ENCODE measurements at places on chromosomes 6 and 20.

- no peak for DNase-seq
Measured at GRCh38 chr20:49630396-49630951, 62.5 kb upstream of the PTGIS start.

DNA sequence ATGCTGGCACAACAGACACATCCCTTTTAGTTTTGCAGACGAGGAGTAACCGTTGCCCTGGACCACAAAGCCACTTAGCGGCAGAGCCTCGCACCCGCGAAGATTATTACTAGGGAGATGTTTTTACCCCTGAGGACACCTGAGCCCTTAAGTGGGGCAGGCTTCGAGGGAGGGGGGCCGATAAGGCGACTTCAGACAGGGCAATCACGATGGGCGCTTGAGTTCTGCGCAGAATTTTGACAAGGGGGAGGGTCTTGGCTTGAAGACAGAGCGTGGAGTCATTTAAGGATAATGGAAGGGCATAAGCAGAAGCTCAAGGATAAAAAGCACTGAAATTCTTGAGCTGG is 650 bp upstream of the TTK start:
- DNase-seq, result no peak

DNA sequence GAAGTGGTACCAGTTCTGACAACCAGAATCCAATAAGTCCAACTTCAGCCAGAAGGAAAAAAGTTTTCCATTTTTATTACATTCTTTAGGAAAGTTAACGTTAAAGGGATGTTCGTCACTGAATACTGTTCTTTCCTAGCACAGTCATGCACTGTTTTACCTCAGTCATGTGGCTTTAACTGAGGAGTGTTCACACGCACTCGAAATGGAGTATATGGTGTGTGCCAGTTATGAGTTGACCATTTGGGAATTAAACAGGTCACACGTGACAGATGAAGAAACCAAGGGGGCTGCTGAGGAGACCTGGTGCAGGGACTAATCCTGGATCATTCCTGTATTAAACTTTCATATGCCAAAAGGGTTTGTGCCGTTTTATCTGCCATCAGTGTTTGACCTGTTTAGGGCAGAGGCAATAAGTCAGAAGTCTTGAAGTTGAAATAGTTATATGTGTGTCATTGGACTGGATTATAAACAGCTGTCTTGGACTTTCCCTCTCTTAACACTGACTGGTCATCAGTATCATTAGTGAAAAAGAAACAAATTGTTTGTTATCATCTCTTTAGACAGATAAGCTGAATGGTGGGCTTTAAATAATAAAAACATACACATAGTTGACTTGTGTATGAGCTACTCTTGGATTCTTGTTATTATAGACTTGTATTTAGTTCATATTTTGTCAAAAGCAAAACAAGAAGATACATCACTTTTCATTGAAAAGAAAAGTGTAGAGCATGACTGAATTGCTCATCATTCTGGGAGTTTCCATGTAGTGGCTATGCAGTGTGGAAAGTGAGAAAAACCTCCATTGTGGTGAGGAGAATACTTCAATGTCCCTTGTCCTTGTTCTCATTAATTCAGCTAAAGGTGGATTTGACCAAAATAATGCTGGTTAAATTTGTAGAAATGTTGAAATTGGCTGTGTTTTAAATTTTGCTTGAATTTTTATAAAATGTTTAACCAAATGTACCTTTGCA is 123.5 kb upstream of the SAMD5 start:
- DNase-seq, result no peak

- no peak for DNase-seq
Measured at GRCh38 chr6:81741689-81742088, 10.8 kb downstream of the TENT5A start.

DNA sequence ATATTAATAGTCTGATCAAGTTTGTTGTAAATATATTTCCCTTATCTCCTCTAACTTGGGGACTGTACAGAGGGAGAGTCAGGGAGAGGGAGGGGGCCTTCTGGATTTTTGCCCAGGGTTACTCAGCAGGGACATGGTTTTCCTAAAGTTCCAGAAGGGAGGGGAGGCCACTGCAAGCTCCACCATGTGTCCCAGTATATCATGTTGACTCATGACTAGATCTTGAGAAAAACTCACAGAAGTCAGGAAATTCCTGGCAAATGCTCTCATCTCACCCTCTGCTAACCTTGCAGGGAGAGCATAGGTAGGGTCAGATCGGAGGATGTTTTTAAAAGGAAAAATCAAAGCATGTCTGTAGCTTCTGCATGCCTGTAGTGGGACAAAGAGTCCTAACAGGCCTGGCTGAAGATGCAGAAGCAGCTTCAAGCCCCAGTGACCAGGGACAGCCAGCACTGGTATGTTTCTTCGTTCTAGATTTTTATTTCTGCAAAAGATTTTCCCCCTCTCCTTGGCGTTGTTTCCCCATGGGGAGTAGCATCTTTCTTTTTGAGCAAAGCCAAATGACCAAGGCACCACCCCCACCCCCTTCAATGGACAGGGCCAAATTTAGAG is 272.9 kb upstream of the SUPT3H start:
- peak; percentile 98 for DNase-seq

DNA sequence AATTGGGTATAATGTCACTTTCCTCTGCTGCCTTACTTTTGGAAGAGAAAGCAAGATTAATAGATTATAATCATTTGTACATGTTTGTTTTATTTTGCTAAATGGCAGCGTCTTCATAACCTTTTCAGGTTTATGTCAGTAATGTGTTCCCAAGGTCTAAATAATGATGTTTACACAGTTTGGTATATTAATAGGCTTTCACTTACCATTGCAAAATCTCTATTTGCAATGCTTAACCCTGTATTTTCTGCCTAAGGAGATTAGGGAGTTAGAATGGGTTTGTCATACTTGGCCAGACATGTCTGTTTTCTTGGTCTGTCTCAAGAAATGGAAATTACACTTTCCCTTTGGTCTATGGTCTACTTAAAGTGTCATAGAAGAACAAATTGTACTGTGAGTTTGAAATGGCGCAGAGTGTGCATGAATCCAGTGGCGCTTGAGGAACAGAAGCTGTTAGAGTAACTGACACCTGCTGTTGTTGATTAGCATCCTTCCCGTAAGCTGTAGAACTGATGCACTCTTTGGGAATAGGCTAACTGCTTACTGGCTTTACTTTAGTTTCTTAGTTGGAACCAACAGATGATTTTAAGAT is 261.1 kb downstream of the SAMD5 start:
- DNase-seq, result no peak

DNA sequence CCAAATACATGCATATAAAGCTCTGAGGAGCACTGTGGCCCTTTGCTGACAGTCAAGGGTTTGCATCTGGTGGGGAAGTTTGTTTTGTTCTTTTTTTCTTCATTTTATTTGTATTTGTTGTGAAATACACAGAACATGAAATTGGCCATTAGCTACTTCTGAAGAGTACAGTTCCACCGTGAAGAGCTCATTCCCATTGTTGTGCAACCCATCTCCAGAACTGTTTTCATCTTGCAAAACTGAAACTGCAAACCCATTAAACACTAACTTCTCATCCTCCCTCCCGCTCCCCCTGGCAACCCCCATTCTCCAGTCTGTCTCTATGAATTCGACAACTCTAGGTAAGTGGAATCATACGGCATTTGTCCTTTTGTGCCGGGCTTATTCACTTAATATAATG is 231.3 kb downstream of the TFAP2C start:
- DNase-seq, result no peak

DNA sequence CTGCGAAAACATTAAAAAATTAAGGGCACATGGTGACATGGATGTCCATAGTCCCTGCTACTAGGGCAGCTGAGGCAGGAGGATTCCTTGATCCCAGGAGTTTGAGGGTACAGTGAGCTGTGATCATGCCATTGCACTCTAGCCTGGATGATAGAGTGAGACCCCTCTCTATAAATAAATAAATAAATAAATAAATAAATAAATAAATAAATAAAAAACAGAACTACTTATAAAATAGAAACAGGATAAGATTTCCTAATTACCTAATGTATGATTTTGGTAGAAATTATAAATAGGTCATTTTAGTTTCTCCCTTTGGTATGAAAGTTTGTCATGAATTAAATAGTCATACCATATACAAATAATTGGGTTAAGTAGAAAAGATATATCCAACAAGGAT is 916.2 kb downstream of the GRIK2 start:
- DNase-seq, result no peak

- DNase-seq, result no peak
Measured at GRCh38 chr20:37475252-37475651, 45.8 kb upstream of the NNAT start.

DNA sequence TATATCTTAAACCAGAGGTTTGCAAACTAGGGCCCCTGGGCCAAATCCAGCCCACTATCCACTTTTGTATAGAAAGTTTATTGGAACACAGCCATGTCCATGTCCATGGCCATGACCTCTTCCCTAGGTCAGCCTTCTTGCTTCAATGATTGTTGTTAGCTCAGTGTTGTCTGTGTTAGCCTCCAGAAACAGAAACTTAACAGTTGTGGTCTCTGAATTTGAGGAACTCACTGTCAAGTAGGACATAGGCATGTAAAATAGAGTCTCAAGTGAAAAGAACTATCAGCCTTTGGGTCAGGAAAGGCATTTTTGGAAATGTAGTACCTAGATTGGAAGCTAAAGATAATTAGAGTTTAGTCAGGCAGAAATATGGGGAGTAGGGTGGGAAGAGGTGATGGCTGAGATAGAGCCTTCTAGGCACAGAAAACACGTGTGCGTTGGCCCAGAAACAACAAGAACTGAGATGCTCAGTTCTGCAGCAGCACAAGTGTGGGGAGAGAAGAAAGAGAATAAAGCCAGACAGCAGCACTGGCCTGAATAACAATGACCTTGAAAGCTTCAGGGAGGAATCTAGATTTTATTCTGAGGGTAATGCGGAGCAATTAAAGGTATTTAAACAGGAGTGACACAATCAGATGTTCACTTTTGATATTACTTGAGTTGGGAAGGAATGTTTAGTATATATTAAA is 87.0 kb upstream of the OLIG3 start:
- DNase-seq, result no peak

DNA sequence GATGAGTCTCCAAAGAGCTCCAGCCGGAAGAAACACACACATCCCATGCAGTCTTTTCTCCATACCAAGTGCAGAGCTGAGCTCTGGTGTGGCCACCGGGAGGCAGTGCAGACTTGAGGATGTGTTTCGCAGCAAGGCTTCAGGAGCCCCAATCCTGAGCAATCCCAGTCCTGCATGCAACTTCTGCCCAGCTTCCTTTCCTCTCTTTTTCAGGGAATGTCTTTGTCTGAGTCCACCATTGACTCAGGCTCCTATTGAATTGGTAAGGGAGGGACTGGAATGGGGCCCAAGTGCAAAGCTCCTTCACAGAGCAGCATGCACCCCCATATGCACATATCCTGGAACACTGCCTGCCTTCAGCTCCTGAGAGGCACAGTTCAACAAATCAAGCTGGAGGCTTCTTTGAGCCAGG is 50.5 kb upstream of the ASIP start:
- DNase-seq, result peak; percentile 84

GRCh38 chr20:3181270-3181669 is 7.9 kb upstream of the LZTS3 start:
- no peak for DNase-seq

DNA sequence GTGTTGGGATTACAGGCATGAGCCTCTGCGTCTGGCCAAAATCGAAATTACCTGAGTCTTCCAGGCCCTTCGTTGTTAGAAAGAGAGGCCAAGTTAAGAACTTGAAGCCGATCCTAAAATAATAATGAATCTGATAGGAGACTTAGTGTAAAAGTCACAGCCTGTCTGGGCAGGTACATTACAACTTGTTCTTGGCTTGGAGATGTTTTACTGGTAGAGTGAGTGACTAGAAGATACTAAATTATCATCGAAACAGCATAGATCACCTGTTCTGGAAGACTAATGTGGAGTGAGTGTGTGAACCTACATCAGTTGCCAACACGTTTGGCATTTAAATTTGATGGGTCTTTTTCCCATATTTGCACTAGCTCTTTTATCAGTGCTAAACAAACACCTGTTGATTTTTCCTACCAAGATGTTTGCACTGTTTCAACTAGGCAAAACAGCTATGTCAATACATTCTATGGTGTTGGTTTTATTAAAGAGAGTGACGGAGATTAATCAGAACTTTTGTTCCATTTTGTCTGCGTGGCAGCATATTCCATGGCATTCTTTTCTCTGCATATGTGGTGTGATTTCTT is 4.6 kb upstream of the TMEM217 start:
- DNase-seq, result no peak

DNA sequence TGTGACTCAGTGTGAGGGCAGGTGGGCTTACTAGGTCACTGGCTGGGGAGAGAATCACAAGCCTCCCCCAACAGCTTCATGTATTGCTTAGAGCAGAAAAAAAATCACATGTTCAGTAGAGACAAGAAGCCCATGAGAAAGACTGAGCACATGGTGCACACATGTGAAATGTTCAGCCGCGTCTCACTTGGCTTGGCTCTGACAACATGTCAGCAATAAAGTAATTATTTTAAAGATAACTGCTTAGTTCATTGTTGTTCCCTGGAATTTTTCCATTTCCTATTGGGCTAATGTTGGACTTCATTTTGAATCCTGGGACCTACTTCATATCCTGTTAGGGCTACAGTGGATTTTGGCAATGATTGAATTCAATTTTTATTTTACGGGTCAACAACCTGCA is 222.6 kb downstream of the C6orf118 start:
- DNase-seq, result no peak

DNA sequence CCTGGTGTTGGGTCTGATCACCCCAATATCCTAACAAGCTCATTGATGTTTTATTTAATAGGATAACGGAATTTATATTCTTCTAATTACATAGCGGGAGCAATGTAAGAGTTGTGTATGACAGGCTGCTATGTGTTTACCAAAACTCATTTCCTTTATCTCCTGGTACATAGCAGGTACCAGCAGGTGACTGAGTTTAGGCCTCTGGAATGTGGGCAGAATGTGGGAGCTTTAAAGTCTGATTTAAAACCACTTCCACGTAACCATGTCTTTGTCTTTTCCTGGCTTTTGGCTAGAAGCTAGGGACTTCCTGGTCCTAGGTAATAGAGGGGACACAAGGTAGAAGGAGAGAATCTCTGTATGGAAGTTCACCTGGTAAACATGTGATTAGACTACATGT is 504.6 kb upstream of the SYNCRIP start:
- no peak for DNase-seq

DNA sequence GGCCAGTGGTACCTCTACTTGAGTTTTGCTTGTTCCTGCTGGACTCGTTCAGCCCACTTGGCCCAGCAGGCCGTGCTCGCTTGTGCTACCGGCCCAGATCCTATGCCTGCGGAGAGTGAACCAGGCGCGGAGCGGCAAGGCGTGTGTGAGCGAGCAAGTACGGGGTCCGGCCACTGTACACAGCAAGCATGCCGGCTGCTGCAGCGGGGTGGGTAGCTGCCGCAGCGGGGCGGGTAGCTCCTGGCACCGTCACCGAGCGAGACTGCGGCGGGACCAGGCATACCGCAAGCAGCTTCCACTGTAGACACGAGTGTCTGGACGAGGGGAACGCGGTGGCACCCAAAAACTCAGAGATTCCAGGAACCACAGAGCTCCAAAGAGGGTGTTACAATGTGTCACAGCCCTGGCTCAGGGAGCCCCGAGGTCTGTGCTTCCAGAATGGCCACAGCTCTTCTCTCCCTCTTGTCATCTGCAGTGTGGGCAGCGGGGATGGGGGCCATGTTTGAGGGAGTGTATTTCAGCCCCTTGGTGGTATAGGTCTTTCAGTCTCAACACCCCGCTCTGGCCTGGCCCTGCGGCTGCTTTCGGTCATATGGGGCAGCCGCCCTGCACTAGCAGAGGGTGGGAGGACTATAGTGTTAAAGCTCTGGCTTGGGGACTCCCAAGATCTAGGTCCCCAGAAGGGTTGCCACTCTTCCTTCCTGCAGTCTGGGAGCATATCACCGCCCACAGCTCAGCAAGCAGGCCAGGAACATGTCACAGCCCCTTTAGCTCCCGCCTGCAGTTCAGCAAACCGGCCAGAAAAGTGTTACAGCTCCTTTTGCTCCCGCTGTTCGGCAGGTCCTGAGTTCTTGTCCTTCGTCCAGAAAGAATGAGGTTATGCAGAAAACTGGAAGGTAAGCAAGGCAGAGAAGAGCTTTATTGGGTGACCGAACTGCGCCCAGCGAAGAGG is 6.1 kb upstream of the RWDD1 start:
- peak; percentile 41 for DNase-seq

Data from EL (cell line).